ENCODE measurements at places on chromosomes 3 and 15.

- DNase-seq = no peak
Measured at GRCh38 chr15:62359416-62359815, 194.3 kb upstream of the C2CD4B start.

- no peak for DNase-seq
Measured at GRCh38 chr3:141429371-141430035, 57.3 kb upstream of the RASA2 start.

- DNase-seq = no peak
Measured at GRCh38 chr3:11818033-11818432, 28.7 kb downstream of the TAMM41 start.

GRCh38 chr3:117490716-117491115, 781.1 kb downstream of the TUSC7 start:
- DNase-seq = no peak

DNA sequence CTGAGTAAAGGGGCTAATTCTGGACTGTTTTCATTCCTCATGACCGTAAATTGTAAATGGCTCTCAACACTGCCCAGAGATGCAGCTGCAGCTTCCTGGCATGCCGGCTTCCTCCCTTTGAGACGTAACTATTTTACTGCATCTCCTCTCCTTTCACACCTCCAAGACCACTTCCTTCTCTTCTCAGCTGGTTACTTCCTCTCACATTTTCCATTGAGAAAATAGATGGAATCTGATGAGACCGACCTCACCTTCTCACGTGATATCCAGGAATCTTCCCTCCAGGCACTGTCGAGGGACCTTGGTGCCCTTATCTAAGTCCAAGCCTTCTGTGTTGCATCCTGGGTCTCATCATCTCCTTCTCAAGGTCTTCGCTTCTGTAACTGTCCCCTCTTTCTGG, 12.7 kb downstream of the LYSMD4 start:
- DNase-seq = no peak

- no peak for DNase-seq
Measured at GRCh38 chr15:49062900-49063299, 16.7 kb upstream of the SECISBP2L start.

DNA sequence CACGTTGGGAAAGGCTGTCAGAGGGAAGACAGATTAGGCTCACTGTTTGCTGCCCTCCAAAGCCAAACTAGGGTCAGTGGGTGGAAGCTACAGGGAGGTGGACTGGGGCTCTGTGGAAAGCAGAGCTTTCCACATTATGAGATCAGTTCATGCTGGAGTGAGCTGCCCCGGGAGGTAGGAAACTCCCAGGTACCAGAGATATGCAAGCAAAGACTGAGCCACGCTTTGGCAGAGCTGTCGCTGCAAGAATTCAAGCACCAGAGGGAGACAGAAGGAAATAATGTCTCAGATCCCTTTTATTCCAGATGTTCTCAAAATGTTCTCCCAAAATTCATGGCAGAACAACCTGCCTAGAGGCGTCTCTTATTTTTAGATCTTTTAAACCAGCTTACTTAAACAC, 286.6 kb downstream of the WDR72 start:
- DNase-seq = no peak

- DNase-seq = no peak
Measured at GRCh38 chr3:160005004-160005403, 16.4 kb downstream of the IL12A start.

- no peak for DNase-seq
Measured at GRCh38 chr3:66270701-66271100, 49.9 kb downstream of the SLC25A26 start.

- no peak for DNase-seq
Measured at GRCh38 chr3:58858126-58858525, 191.6 kb upstream of the FAM3D start.

- DNase-seq = no peak
Measured at GRCh38 chr3:16606398-16606797, 1.2 kb upstream of the DAZL start.

GRCh38 chr15:57667171-57667849, 39.2 kb upstream of the POLR2M start:
- no peak for DNase-seq

GRCh38 chr3:38349684-38350359, 3.2 kb downstream of the XYLB start:
- DNase-seq = no peak

GRCh38 chr15:31367730-31368344, 41.2 kb downstream of the KLF13 start:
- DNase-seq = peak; percentile 59

DNA sequence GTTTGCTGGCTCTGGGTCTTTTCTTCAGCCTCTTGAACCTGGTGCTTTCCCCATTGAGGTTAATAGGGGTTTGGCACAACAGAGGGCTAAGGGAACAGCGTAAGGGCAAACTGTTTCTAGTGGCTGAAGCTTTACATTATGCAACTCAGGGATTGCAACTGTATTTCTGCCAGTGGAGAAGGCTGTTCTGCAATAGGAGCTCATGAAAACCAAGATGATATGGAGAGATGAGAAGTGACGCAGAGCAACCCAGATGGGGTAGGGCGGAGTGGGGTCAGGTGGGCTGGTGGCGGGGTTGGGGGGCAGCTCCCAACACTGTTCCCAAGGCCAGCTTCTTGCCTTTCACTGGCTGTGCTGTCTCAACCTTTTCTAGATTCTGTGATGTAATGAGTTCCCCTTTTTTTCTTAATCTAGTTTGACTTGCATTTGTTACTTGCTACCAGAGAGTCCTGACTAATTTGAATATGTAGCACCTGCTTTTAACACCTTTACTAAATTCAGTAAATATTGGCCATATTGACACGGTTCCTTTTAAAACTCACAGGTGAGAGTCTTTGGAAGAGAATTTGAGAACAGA, 7.2 kb downstream of the GXYLT2 start:
- no peak for DNase-seq

GRCh38 chr3:45776611-45777010, 19.7 kb downstream of the SLC6A20 start:
- DNase-seq = no peak

- no peak for DNase-seq
Measured at GRCh38 chr3:13954741-13955483, 75.0 kb upstream of the WNT7A start.

GRCh38 chr15:64753480-64754185, 21.8 kb downstream of the RBPMS2 start:
- no peak for DNase-seq

DNA sequence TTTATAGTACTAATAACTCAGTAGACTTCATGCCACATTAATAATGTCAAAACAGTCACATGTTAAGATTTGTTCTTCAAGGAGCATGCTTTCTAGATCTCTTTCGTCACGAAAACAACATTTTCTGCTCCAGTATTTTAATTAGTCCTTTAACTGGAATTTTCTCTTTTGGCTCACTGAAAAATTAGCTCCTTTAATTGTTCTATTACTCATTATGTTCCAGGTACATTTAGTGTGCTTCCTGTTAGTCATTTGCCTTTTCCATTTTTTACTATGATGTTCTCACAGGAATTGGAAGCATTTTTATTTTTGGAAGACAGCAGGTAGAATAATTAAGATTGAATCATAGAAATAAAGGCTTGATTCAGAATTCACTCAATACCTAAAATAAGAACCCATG, 111.2 kb downstream of the SLC9A9 start:
- DNase-seq = no peak

DNA sequence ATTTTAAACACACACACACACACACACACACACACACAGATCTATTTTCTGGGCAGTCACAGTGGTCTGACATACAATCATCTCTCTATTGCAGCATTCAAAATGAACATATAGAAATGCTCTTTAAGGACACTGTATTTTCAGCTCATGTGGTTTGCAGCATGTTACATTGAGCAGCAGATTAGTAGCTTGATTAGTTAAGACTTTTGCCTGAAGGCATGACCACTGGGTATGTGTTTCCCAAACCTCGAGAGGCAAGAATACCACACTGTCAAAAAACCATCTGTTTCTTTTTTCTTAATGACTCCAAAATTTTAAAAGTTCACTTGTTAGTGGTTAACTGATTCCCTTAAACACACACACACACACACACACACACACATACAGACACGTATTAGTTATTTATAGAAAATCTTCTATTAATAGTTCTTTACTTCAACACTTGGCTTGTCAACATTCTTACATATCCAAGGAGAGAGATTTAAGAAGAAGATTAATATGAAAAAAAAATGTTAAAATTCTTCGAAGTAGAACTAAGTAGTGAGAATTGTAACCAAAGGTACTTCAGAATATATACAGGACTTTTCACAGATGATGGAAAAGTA, 518.2 kb downstream of the CADM2 start:
- DNase-seq = no peak

DNA sequence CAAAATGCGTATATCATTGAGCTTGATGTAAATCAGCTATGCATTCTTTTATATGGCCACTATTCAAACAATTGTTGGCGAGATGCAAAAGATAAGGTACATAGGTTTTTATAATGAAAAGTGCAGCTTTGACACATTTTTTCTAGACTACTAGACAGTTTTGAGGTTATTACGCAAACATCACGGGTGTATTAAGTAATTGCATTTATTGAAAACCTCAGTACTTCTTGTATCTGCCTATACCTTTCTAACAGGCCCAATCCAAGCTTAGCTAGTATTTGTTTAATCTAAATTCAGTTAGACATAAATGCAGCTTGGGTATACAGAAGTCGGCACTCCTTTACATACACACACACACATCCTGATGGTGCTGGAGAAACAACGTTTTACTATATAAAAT, 2.7 kb downstream of the SPESP1 start:
- no peak for DNase-seq

DNA sequence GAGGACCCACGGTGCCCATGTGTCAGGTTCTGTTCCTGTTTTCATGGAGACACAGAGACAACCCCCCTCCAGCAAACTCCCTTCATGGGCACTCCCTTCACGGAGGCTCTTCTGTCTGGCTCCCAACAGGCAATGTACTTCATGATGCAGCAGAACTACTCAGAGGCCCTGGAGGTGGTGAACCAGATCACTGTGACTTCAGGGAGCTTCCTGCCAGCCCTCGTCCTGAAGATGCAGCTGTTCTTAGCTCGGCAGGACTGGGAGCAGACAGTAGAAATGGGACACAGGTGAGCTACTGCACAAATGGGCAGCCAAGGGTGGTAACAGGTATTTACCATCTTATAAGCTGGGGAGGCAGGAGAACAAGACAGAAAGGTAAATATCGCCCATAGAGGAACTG, 7.0 kb downstream of the TTC21A start:
- DNase-seq = no peak

Measured in stimulated activated CD4-positive, alpha-beta T cell treated with anti-CD3 and anti-CD28 coated beads, Interleukin-15, amount 100 ng/mL, for 24 hours (primary cell).